NCI-H1417 treated with DMSO at 0.1 percent for 48 hours (cell line): ENCODE measurements at places on chromosomes 6 and 20.

GRCh38 chr20:61968932-61969331, 96.7 kb downstream of the TAF4 start:
- DNase-seq: no peak

DNA sequence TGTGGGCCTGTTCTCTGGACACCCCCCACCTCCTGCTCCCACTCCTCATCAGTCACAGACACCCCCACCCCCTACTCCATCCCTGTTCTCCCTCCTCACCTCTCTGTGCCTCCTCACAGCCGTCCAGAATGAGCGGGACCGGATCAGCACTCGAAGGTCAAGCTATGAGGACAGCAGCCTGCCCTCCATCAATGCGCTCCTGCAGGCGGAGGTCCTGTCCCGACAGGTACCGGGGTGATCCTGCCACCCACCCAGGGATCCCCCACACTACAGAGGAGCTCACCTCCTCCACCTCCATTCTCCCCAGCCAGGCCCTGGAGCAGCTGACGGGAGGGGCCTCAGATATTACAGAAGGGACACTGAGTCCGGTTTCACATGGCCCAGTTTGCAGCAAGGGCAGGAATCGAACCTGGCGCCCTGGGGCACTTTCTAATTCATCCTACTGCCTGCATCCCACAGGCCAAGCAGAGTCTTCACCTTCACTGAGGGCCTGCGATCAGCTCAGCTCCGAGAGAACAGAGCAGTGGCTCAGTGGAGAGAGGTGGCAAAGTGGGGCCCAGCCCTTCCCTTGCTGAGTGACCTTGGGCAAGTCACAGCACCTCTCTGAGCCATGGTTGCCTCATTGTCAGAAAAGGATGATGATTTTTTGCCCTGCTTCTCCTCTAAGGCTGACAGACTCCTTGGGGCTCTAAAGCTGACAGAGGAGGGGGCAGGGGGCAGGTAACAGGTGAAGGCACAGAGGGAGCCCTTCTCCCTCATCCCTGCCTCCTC, 58.3 kb downstream of the HNF4A start:
- DNase-seq: no peak

DNA sequence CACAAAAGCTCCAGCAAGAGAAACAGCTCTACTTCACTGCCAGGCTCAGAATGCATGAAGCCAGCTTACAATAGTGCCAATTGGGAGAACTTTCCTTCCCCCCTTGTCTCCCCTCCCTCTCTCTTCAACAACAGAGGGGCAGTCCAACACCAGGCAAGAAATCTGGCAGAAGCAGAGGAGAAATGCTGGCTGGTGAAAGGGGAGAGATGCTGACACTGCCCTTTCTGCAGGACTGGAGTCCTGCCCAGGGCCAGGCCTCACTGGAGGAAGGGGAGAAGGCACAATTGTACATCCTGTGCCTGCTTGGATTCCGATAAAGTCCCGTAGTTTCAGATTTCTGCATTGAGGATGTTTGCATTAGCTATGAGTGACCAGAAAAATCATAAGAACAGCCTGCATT, 148.6 kb downstream of the LRRC1 start:
- no peak for DNase-seq

DNA sequence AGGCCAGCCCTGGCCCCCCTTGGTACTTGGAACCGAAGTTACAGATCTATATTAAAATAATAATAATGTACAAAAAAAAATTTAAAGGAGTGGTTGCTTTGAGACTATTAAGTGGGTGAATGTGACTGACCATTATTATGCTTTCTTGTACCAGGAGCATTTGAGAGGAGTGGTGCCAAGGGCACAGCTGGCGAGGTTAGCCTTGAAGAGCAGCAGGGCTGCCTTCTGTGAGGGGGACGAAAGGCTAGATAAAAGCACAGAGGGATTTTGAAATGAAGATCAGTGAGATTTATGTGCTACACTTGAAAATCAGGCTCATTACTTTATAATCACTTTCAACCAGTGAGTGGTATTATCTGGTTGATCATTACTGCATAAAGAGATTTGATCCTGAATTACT, 48.6 kb downstream of the FIG4 start:
- no peak for DNase-seq

GRCh38 chr6:1593286-1593957, 16.3 kb upstream of the FOXC1 start:
- no peak for DNase-seq

GRCh38 chr6:110710115-110710514, 105.2 kb downstream of the CDK19 start:
- no peak for DNase-seq

GRCh38 chr6:95802978-95803377, 212.8 kb upstream of the FUT9 start:
- no peak for DNase-seq

- DNase-seq: no peak
Measured at GRCh38 chr20:16241911-16242310, 331.3 kb downstream of the KIF16B start.

- no peak for DNase-seq
Measured at GRCh38 chr20:49787371-49788357, 25.0 kb upstream of the SLC9A8 start.
